ENCODE measurements at places on chromosomes 13 and 19.

- peak; percentile 12 for DNase-seq
Observed at GRCh38 chr13:43303033-43303729, 279.8 kb downstream of the DNAJC15 start.

GRCh38 chr13:45292176-45292575 lies 48.8 kb downstream of the TPT1 start:
- DNase-seq: no peak

GRCh38 chr19:18701250-18701608 lies 17.7 kb downstream of the CRTC1 start:
- DNase-seq: no peak

DNA sequence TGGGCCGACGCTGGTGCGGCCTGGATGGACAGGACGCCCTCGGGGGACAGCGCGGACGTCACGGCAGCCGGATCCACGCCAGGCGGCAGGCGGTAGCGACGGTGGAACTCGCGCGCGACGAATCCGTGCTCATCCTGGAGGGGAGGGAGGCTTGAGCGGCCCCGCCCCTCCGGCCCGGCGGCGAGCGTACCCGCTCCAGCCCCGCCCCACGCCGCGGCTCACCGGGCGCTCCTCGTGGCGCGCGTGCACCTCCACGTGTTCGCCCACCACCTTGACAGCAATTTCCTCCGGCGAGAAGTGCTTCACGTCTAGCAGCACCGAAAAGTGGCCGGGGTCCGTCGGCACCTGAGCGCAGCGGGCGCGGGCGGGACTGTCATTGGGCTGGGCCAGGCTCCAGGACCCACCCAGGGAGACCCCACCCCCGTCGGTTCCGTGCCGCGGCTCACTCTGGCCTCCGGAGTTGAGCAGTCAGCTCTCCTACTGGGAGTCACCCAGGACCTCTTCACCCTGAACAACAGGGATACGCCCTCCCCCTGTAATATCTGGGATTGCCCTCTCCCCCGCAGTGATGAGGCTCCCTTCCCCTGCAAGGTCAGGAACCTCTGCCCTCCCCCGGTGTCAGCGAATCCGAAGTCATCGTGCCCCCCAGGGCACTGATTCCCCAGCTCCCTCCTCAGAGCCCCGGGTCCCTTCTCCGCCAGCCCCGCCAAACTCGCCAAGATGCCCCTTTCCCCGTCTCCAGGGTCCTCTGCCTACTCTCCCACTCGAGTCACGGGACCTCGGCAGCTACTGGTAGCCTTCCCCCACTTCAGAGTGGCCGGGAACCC lies 1.1 kb downstream of the HSPB6 start:
- DNase-seq: peak; percentile 49

GRCh38 chr19:6518145-6518911 lies 12.5 kb upstream of the TNFSF9 start:
- DNase-seq: no peak

- DNase-seq: no peak
Observed at GRCh38 chr13:29160862-29161261, 340.7 kb downstream of the MTUS2 start.

DNA sequence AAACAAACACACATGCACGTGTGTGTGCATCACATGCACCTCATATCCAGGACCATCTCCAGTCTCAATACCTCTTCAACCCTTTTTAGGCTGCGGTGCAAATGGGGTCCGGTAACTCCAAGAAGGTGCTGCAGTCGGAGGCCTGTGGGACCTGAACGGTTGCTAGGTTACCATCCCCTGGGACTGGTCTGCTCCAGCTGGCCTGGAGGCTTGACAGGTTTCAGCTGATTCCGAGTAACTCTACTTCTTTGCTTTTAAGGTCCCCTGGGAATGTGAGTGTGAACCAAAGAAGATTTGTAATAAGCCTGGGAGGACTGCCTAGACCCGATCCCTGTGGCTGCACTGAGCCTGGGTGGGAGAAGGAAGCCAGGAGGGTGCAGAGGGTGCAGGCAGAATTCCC lies 117.5 kb downstream of the CCNA1 start:
- DNase-seq: no peak

- DNase-seq: no peak
Observed at GRCh38 chr13:30346789-30347167, 39.4 kb upstream of the KATNAL1 start.

- DNase-seq: no peak
Observed at GRCh38 chr19:752652-753517, 2.0 kb downstream of the MISP start.

- no peak for DNase-seq
Observed at GRCh38 chr19:18828786-18829185, 3.0 kb upstream of the UPF1 start.

GRCh38 chr13:63490149-63490548 lies 2074.5 kb upstream of the PCDH20 start:
- no peak for DNase-seq

- no peak for DNase-seq
Observed at GRCh38 chr13:97125810-97126738, 96.1 kb upstream of the MBNL2 start.

GRCh38 chr19:1422360-1422759 lies 15.0 kb downstream of the DAZAP1 start:
- DNase-seq: no peak

DNA sequence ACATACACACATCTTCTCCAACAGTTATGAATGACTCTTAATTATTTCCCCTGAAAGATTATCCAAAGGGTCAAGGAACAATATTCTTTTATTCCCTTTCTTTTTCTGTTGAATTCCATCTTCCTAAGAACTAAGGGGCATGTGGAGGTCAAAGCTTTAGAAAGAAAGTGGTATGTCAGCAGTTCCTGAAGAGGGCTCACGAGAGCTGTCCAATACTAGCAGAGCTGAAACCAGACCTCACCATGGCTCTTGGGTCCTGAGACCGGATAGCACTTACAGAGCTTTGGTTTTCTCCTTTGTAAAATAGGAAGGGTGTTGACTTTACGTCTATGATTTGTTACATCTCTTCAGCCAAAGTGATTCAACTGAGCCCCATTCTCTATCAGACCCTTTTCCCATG lies 109.8 kb upstream of the FREM2 start:
- DNase-seq: no peak

DNA sequence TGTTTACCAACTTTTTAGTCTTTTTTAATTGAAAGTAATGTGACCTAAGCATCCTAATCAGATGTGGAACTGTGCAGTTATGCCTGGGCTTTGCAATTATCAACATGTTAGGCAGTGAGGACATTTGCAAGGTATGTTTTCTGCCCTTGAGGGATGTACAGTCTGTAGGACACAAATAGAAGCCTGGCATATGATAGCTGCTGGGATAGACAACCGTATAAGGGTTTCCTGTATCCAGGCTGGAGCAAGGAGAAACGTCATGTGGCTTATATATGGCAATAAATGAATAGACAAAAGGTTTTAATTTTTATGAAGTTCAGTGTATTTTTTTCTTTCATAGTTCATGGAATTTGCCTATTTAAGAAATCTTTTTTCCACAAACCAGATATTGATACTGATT lies 2.0 kb upstream of the VPS36 start:
- no peak for DNase-seq

GRCh38 chr19:2723345-2723715 lies 2.2 kb upstream of the DIRAS1 start:
- DNase-seq: no peak

DNA sequence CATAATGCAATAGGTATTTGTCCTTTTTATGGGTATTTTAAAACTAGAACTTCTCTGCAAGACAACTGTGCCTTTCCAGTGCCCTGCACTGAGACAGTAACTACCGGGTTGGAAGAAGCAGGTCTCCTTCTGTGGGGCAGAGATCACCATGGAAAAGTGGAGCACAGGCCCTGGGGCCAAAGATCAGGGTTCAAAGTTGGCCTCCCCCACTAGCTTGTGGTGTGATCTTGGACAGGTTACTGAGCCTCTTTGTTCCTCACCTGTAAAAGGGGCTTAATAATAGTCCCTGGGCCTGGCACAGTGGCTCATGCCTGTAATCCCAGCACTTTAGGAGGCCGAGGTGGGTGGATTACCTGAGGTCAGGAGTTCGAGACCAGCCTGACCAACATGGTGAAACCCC lies 68.3 kb downstream of the CEBPG start:
- peak; percentile 0 for DNase-seq

GRCh38 chr13:45851956-45852355 lies 403 bp upstream of the SIAH3 start:
- DNase-seq: no peak

- no peak for DNase-seq
Observed at GRCh38 chr13:78787190-78787589, 128.2 kb upstream of the OBI1 start.

DNA sequence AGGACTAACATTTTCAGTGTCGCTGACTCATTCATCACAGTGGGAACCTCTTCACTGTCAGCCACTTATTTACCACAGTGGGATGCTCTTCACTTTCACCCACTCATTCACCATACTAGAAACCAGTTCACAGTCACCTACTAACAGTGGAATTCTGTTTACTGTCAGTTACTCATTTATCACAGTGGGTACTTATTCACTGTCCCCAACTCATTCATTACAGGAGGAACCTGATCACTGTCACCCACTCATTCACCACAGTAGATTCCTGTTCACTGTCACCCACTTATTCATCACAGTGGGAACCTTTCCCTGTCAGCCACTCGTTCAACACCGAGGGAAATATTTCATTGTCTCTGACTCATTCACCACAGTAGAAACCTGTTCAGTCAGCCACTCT lies 10.1 kb upstream of the ZNF85 start:
- no peak for DNase-seq

DNA sequence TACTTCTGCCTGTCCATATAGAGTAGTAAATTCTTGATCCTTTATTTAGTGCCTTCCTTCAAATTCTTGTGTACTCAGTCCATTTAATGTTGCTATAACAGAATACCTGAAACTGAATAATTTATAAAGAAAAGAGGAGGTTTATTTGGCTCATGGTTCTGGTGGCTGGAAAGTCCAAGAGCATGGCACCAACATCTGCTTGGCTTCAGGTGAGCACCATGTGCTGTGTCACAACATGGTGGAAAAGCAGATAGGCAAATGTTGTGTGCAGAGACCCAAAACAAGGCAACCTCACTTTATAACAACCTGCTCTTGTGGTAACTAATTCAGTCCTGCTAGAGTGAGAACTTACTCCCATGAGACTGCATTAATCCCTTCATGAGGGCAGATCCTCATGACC lies 195.3 kb downstream of the LMO7 start:
- DNase-seq: no peak

DNA sequence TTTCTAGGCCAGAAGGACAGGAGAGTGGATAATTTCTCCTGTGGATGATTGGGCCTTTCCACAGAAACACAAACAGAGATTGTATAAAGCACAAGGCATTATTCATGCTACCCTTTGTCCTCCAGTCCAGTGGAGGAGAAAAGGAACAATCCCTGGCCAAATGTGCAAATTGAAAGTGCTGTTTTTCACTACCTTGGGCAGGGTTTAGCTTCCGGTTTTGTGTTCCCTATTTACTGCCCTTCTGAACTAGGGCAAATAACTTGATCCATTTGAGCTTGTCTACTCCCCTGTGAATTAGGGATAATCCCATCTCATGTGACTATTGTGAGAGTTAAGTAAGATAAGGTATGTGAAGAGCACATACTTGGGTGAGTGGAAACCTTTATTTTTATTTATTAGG lies 13.3 kb downstream of the PDX1 start:
- DNase-seq: no peak

GRCh38 chr13:42279986-42280385 lies 8.0 kb downstream of the AKAP11 start:
- no peak for DNase-seq

GRCh38 chr19:55352040-55352439 lies 2.5 kb downstream of the COX6B2 start:
- no peak for DNase-seq

DNA sequence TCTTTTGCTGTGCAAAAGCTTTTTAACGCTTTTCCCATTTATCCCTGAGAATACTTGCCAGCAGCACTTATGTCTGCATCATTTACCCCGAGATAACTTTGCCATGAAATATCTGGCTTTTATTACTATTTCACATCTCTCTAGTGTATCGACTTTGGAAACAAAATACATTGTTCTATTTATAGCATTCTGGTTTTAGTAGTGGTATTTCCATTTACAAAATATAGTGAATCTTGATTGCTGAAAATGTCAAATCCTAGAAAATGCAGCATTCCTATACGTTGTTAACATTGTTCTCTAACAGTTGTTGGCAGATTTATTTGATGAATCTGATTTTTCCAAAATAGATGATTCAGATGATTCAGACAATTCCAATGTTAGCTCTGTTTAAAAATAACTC lies 189.3 kb upstream of the SPRY2 start:
- DNase-seq: no peak

DNA sequence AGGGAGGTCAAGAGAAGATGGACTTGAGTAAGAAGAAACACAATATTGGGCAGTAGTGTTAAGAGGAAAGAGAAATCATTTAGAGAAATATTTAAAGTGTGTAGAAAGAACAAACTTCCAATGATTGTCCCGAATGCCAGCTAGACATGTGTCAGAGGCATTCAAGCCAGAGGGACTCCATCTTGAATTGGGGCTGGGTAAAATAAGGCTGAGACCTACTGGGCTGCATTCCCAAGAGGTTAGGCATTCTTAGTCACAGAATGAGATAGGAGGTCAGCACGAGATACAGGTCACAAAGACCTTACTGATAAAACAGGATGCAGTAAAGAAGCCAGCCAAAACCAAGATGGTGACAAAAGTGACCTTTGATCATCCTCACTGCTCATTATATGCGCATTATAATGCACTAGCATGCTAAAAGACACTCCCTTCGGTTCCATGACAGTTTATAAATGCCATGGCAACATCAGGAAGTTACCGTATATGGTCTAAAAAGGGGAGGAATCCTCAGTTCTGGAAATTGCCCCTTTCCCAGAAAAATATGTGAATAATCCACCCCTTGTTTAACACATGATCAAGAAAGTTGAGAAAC lies 127.0 kb upstream of the IPO5 start:
- no peak for DNase-seq
